Activated CD8-positive, alpha-beta memory T cell treated with anti-CD3 and anti-CD28 coated beads for 24 hours (primary cell): ENCODE measurements at places on chromosomes 2 and 18.

GRCh38 chr2:46136481-46136880 lies 160.7 kb upstream of the EPAS1 start:
- DNase-seq: no peak

GRCh38 chr2:42554392-42554791 lies 14.0 kb upstream of the MTA3 start:
- no peak for DNase-seq

- DNase-seq: no peak
Measured at GRCh38 chr2:167310442-167310841, 422.2 kb downstream of the XIRP2 start.

GRCh38 chr18:44537526-44537925 lies 143.2 kb upstream of the SETBP1 start:
- no peak for DNase-seq

GRCh38 chr2:34305587-34305986 lies 706.5 kb upstream of the FAM98A start:
- no peak for DNase-seq

- no peak for DNase-seq
Measured at GRCh38 chr2:238855299-238855698, 7.4 kb downstream of the TWIST2 start.

- DNase-seq: no peak
Measured at GRCh38 chr2:143901185-143901842, 618.6 kb downstream of the ZEB2 start.

DNA sequence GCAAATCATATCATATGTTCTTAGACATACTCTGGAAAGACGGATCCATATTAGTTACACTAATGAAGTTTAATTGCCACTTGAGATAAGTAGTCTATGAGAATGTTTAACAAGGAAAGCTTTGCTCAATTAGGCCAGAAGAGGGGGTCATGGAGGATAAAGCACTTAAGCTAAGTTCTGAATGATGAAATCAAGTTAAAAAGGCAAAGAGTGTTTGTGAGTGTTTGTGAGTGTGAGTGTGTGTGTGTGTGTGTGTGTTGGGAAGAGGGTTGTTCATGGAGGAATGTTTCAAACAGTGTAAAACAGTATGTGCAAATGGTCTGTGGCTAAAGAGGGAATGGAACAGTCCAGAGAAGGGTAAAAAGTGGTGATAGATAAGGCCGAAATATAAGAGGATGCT lies 360.9 kb downstream of the ERBB4 start:
- DNase-seq: no peak

DNA sequence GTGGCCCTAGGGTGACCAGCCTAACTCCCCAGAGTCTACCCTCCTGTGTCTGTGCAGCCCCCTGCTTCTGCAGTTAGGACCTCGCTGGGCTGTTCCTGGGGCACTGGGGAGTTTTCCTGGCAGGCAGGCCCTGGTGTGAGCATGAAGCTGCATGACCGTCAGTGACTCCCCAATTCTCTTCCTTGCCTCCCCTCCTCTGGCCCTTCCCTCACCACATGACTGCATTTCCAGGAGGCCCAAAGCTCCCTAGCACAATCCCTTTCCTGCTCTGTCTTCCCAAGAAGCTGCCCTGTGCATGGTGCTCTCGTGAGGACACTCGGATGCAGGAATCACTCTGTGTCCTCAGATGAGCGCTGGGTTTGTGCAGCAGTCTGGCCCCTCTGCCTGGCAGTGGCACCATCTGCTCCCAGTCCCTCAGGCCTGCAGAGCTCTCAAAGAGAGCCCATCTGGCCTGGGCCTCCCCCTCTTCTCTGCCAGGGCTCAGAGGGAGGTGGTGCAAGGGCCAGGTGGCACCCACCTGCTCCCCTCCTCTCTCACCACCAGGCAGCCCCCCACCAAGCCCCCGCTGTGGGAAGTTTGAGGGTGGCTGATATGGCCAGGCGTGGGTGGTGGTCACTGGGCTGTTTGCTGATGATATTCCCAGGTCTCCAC lies 125.6 kb upstream of the HS6ST1 start:
- peak; percentile 47 for DNase-seq

- no peak for DNase-seq
Measured at GRCh38 chr2:112848833-112849232, 12.3 kb upstream of the IL1B start.

DNA sequence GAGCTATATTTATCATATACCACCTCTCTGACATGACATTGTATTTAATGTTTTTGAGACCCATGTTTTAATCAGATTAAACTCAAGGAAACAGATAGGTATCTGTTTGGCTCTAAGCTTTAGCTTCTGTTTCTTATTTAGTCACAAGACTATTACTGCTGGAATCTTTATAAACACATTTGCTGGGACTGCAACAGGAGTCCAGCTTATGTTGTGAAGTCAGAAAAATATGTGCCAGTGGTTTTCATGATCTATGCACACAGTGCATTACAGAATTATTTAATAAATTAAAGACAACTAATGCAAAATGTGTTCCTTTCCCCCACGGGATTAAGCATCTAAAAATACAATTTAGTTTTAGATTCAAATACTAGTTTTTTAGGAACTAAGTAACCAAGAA lies 338.9 kb downstream of the ZEB2 start:
- no peak for DNase-seq

DNA sequence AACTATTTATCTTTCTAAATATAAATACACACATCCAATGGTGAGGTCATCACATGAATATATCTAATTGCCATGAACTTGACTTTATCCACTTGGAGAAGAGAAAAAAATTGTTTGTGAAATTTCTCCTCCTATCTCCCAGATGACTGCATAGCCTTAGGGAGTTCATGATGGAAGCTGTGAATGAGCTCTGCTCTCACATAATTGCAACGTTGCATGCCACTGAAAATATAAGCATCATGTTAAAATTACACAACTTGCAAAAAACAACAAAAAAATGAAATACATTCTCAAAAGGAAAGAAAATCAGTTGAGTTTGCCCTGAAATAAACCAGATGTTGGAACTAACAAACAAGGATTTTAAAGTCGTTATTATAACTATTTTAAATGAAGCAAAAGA lies 50.6 kb upstream of the OSR1 start:
- DNase-seq: no peak

GRCh38 chr2:240988146-240988545 lies 10.3 kb upstream of the SNED1 start:
- DNase-seq: no peak

GRCh38 chr2:239298116-239298804 lies 102.6 kb downstream of the HDAC4 start:
- peak; percentile 80 for DNase-seq

DNA sequence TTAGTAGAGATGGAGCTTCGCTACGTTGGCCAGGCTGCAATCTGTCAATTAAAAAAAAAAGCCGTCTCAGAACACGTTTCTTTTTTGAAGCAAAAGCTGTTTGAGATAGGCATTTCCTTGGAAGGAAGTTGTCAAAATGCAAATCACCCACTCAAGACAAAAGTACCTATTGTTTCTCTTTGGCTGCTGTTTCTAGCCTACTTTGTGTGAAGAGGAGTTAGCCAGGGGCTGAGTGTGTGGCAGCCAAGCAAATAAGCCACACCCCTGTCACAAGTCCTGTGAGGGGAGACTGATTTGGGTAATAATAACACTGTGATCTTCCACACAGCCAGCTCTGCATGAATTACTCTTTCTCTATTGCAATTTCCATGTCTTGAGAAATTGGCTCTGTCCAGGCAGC lies 47.4 kb upstream of the CDCA7 start:
- DNase-seq: no peak

- no peak for DNase-seq
Measured at GRCh38 chr2:7738596-7738995, 821.4 kb downstream of the RNF144A start.

DNA sequence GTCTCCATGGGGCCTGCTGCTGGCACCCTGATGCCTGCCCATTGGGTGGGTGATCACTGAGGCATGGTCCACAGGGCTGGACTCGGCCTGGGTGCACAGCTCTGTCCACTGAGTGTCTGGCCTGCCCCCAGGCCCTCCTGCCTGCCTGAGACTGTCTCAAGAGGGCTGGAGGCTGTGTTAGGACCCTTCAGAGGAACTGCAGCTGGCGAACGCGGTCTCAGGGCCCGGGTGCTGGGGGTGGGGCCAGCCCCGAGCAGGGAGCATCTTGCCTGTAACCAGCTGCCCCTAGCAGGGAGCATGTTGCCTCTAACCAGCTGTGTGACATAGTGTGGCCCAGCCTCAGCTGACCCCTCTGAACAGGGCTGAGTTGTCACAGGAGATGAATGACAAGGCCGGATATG lies 50.0 kb downstream of the TWIST2 start:
- DNase-seq: no peak

- no peak for DNase-seq
Measured at GRCh38 chr2:64637931-64638330, 15.8 kb downstream of the SERTAD2 start.

DNA sequence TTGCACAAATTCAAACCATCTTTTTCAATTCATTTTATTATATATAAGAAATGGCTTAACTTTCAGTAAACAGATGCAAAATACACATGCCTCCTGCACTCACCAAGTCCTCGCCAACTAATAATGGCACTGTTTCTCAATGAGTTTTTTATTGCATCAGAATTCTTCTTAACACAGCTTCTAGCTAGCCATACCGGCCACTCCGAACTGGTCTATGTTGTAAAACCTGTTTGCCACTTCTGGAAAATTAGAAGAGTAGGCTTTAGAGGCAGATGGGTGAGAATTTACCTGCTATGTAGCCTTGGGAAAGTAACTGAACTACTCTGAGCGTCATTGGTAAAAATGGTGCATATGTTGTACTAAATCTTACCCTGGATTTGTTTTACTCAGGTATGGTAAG lies 100.6 kb upstream of the LHCGR start:
- DNase-seq: no peak
